ENCODE measurements at places on chromosomes 11 and 22. TPM values are rescaled to one million over a fixed set of nuclear protein-coding genes. Genes with fewer than 3 reads are reported as not detected.

The ACR gene
- total RNA-seq = not detected

The TEX12 gene
- total RNA-seq = not detected

The GAB4 gene
- total RNA-seq = not detected

The SLC43A1 gene
- 4.5 TPM for total RNA-seq

The LRRC32 gene
- total RNA-seq = 30.8 TPM

GRCh38 chr11:100965346-100965745 is 164.3 kb downstream of the PGR start:
- DNase-seq = no peak

- peak; percentile 25 for DNase-seq
Observed at GRCh38 chr11:94106716-94107115, 21.9 kb upstream of the PANX1 start.

GRCh38 chr11:35340715-35341114 is 78.6 kb downstream of the SLC1A2 start:
- no peak for DNase-seq

DNA sequence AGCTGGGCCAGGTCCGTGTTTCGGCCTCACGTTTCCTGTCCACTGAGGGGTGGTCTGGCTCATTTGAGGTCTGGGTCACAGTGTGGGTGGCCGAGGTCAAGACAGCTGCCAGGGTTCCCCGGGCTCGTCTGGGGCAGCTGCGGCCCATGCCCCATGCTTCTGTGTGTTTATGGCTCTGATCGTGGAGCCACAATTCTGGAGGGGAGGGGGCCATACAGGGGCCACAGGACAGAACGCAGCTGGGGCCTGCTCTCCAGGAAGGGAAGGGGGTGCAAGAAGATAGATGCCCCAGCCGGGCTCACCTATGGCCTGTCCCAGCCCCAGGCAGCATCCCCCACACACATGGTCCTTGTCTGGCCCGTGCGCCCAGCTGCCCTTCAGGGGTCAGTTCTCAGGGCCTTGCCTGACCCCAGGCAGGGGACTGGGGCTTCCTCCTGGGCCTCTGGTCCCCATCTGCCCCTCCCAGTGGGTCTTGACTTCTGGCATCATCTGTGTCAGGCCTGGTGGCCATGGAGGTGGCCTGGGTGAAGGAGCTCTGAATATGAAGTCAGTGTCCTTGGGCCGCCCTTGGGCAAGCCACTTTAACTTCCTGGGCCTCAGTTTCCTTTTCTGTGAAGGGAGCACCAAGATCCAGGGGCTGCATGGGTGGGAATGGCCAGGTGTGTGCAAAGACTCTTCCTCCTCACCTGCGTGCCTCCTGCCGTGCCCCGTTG is 8.4 kb downstream of the TSPAN32 start:
- DNase-seq = no peak

GRCh38 chr11:128779036-128779435 is 85.2 kb downstream of the FLI1 start:
- DNase-seq = no peak

DNA sequence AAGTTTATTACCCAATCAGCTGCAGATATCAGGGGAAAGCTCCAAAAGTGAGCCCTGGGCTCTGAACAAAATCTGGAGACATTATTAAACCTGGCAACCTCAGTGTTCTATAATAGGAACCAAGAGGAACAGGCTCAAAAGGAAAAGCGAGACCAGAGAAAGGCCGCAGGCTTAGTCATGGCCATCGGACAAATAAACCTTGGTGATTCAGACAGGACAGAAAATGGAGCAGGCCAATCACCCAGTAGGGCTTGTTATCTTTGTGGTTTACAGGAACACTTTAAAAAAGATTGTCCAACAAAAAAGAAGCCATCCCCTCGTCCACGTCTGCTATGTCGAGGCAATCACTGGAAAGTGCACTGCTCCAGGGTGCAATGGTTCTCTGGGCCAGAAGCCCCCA is 7.7 kb upstream of the PANX1 start:
- no peak for DNase-seq

GRCh38 chr11:4211991-4212390 is 117.4 kb downstream of the RRM1 start:
- no peak for DNase-seq

DNA sequence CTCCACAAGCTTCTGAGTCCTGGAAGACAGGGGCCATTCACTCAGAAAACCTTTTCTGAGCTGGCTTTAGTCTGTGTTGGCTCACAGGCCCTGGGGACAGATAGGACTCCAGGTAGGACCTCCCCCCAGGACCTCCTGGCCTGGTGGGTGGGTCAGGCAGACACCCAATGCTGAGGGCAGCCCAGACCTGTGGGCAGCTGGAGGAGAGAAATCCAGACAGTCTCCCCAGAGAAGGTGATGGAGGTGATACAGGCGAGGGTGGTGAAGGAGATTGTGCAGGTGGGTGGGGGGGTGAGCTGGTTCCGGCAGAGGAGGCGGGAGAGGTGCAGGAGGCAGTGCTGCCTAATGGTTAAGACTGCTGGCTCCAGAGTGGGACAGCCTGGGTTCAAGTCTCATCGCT is 15.6 kb downstream of the LRRC32 start:
- DNase-seq = no peak

GRCh38 chr22:20607157-20607907 is 99.9 kb downstream of the MED15 start:
- no peak for DNase-seq

DNA sequence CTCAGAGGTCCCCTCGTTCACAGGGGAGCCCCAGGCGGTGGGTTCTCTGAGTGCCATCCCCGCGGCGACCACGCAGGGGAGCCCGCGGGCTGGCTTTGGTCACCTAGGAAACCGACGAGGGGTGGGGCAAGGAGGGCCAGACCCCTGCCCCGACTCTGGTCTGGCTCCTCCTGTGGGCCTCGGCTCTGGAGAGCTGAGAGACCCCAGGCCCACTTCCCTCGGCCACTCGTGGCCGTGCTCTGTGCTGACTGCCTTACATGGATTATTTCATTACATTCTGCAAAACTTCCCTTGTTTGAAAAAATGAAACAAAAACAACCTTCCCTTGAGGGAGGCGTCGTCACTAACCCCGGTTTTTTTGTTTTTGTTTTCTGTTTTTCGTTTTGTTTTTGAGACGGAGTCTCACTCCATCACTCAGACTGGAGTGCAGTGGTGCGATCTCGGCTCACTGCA is 15.1 kb upstream of the CYTH4 start:
- DNase-seq = peak; percentile 71

DNA sequence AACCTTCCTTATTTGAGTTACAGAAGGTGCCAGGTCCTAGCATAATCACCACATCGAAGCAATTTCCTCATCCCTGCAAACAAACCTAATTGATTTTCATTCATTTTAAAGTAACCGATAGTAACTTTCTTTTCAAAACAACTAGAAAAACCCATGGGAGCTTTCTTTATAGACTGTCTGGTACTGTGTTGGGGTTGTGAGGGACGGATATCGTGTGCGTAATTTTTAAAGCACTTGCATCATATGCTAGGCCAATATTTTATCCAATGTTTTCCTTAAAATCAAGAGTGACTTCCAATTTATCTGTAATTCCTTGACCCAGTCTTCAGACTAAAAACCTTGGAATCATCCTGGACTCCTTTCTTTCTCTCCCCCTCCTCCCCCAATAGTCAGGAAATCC is 271.5 kb upstream of the SESN3 start:
- DNase-seq = no peak

- peak; percentile 49 for DNase-seq
Observed at GRCh38 chr11:68677432-68677831, 6.9 kb upstream of the GAL start.

DNA sequence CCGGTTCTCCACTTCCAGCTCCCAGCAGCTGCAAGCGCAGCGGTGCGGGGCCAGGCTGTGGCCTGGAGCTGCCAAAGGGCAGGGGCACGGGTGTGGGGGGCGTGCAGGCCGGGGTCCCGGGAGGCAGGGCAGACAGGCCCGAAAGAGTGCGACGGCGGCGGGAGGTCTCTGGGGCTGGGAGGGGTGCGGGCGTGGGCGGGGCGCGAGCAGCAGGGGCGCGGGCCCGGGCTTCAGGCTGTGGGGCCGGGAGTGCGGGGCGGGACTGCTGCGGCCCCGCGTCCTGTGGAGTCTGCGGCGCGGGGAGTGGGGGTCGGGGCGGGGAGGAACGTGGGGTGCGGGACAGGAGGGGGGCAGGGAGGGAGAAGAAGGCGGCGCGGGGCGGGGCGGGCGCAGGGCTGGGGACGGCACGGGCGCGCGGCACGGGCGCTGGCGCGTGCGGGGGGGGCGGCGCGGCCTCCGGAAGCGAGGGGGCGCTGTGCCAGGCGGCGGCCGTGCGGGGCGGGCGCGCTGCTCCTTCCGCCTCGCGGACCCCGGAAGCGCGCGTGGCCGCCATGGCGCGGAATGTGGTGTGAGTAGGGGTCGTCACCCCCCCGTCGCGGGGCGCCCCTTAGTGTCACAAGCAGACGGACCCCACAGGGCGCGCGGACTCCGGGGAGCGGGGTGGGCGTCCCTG is at the start of gene MRPL23:
Gene MRPL23 (plus strand): TSS at position 521 of the 673 bp plus-strand sequence. CDS start 31 bp downstream, at position 552.
- DNase-seq = peak; percentile 57

DNA sequence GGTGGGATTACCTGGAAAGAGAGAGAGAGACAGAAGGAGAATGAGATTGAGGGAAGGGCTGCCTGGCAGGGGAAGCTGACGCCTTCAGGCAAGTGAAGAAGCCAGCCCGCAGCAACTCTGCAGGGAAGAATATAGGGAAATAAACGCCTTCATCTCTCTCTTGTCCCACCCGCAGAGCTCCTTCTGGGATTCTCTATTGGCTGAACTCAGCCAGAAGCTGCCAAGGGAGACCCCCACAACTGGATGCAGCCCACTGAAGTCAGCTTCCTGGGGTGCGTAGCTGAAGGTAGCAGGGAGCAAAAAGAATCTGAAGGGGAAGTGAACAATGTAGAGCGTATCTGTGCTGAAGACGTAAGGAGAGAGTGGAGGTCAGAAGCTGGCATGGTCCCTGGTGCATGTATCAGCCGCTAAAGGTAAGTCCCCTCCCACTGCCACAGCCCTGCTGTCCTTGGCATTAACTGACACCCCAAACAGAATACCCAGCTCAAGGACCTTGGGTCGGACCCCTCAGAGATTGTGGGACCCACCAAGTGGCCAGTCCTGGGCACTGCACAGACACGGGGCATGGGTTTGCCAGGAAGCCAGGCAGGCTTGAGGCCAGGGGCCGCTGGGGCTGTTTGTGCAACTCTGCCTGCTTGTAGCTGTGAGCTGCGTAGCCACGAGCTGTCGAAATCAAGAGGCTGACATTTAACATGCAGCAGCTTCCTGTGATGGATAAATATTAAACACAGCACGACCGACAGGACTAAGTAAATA is 469.9 kb downstream of the MN1 start:
- peak; percentile 72 for DNase-seq
